Sciatic nerve (tissue), 2 donors: ENCODE measurements at places on chromosomes 16 and 17.

DNA sequence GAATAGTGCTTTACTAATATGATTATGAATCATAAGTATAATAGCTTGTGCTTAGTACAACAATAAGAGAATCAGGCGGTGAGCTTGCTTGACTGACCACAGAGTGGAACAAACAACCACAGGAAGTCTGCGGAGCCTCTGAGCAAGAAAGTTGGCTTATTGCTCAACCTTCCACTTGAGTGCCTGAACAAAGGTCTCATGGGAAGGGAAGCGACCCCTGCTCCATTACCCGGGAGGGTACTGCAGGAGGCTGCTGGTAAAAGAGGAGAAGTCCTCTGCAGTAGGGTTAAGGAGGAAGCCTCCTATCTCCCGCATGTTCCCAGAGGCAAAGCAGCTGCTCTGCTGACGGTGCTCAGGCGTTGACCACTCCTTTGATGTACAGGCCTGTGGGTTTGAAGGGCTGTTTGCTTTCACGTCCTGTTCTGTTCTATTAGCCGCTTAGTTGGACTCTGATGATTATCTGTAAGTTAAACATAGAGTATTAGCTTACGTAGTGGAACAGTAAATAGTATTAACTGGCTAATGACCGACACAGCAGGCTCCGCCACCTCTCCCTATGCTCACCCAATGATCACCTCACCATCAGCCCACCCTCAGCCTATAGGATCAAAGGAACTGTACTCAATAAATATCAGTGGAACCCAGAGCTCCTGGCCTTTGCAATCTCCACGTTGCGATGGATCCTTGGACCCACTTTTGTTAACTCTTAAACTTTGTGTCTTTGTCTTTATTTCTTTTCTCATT is 17.5 kb downstream of the ALOX15B start:
- no peak for DNase-seq

GRCh38 chr17:82149401-82150099 is 51.5 kb upstream of the FASN start:
- DNase-seq: no peak

DNA sequence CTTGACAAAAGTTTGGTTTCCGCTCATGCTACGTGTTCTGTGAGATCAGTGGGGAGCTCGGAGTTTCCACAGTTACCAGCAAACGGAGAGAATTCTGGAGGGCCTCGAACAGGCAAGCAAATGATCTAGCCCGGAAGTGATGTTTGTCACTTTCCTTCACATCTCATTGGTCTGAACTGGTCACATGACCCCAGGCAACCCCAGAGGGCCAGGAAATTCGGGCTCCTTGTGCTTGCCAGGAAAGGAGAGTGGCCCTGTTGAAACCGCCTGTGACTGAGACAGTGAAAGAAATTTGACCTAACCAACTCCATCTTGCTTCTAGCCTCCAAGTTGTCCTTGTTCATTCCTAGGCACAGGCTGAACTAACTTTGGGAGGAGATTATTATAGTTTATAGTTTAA is 23.0 kb downstream of the SPPL2C start:
- DNase-seq: no peak

GRCh38 chr17:40648384-40648968 is 858 bp upstream of the SMARCE1 start:
- no peak for DNase-seq

GRCh38 chr17:60311936-60312335 is 80.0 kb downstream of the USP32 start:
- no peak for DNase-seq

DNA sequence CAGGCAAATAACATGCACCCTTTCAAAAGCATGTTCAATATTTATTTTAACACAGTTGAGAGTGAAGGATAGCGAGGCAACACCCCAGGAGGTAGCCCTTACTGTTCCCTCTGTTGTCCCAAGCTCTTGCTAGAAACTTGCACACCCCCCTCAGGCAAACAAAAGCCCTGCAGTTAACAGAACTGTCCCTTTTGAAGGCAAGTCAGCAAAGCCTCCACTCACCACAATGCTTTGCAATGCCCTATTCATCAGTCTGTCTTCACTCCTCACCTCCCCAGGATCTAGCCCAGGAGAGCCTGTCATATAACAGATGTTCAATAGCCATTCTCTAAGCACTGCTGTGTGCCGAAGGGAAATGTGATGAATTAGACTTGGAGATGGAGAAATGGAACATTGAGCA is 3.5 kb upstream of the CNEP1R1 start:
- DNase-seq: no peak

DNA sequence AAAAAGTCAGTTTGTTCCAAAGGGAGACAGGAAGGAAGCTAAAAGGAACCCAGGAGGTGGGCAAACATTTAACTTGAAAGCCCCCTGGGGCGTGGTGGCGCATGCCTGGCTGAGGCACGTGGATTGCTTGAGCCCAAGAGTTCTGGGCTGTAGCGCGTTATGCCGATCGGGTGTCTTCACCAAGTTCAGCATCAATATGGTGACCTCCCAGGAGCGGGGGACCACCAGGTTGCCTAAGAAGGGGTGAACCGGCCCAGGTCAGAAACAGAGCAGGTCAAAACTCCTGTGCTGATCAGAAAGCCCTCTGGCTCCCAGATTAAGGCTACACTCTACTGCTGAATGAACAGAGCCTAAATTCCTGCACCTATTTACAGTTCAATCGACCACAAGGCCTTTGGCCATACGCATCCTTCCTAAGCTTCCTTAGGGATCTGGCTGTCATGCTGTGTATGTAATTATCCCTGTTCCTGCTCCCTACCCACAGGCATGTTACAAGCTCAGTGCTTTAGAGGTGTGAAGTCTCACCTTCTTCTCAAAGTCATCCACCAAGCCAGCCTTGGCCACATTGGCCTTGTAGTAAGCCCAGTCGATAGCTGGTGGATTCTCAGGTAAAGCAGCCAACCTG is 5.0 kb downstream of the ATP5PD start:
- DNase-seq: no peak

- DNase-seq: no peak
Observed at GRCh38 chr17:1294157-1294717, 14.8 kb downstream of the TRARG1 start.

DNA sequence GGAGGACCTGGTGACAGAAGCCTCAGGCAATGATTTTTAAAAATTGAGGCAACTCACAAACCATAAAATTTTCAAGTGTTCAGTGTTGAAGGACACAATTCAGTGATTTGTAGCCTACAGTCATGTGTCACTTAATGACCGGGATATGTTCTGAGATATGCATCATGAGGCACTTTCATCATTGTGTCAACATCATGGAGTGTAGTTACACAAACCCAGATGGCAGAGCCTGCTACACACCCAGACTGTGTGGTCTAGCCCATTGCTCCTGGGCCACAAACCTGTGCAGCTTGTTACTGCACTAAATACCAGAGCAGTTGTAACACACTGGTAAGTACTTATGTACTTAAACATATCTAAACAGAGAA is 1.6 kb downstream of the PRSS41 start:
- no peak for DNase-seq

DNA sequence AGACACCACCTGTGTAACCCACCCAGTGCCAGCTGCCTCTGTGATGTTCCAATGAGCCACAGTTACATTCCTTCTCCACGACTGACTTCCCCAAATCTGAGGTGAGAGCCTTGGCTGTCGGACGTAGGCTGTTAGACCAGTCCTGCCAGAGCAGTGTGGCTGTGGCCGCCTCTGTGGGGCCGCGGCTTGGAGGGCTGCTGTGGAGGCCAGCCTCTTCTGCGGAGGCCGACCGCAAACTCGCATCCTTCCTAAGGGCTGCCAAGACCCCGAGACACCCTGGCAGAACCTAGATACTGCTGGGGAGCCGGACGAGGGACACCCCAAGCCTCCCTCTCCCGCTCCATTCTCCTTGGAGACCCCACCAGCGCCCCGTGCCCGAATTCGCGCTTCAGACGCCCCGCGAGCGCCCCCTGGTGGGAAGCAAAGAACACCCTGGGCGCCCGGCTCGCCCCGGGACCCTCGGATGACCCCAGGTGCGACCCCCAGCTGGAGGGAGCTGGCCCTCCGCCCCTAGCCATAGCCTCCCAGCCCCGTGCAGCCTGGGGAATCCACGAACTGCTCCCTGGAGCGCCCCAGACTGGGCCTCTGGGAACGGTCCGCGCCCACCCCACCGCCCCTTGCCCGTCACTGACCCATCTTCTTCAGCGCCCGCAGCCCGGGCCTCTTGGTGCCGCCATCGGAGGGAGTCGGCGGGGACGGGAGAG is 547 bp downstream of the PLCD3 start:
- peak; percentile 83 for DNase-seq
